Activated T-cell treated with anti-CD3 and anti-CD28 coated beads for 24 hours (primary cell): ENCODE measurements at places on chromosomes 7 and 10.

- no peak for DNase-seq
These were observed 7.5 kb upstream of the AGR3 start for GRCh38 chr7:16889305-16889704.

- no peak for DNase-seq
These were observed 1.7 kb downstream of the LRRC4 start for GRCh38 chr7:128029405-128029995.

GRCh38 chr7:128831178-128831993 lies 1.2 kb downstream of the FLNC start:
- no peak for DNase-seq

- no peak for DNase-seq
These were observed 294.4 kb upstream of the MYO3A start for GRCh38 chr10:25639646-25640045.

DNA sequence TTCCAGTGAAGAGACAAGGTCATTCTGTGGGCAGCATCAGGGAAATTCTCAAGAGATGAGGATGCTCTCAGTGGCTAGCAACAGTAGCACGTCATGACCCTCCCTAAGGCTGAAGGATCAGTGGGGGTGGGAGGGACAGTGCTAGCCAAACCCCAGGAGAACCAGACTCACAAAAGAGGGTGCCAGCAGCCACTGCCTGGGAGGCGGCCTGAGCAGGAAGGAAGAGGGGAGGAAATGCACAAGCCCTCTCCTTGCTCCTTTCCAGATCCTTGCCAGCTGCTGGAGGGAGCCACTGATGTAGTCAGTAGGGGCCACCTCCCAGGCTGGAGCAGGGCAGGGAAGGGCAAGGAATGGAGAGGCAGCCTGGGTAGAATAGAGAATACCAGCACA lies 302.7 kb downstream of the RPS24 start:
- no peak for DNase-seq

DNA sequence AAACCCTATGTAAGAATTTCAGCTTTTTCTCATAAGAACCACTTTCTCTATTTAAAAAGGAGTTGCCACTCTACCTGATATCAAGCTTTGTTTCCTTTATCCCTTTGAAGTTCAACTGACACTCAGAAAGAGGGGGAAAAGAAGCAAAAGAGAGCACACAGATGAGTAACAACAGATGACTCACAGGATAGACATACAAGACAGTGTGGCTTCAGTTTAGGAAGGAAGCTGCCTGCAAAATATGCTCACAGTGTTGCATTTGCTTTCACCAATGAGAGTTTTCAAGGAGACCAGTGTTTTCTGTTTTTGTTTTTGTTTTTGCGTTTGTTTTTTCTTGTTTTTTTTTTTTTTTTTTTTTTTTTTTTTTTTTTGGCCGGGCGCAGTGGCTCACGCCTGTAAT lies 1181.6 kb downstream of the DNAJB9 start:
- DNase-seq = no peak

DNA sequence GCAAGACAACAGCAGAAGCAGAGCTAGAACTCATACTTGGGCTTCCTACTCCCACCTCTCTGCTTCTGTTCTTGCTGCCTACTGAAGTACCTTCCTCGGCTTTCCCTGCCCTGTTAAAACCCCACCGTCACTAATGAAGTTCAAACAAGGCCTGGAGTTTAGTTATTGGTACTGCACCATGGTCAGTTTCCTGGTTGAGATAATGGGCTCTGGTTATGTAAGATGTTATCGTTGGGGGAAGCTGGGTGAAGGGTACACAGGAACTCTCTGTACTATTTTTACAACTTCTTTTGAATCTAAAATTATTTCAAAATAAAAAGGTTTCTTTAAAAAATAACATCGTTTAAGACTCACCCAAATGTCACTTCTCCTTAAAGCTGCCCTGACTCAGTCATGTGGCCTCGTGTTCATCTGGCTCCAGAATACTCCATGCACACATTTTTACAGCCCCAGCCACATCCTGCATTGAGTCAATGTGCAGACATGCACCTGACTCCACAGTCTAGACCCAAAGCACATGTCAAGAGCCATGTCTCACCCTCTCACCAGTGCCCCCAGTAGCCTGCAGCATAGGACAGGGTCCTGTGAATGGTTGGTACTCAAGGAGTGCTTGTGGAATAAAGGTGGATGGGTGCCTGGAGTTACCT lies 36.9 kb upstream of the AQP1 start:
- no peak for DNase-seq

- no peak for DNase-seq
These were observed 111.5 kb upstream of the ADAM12 start for GRCh38 chr10:126499744-126500143.

GRCh38 chr7:98168181-98168903 lies 42.9 kb upstream of the BHLHA15 start:
- DNase-seq = peak; percentile 42

DNA sequence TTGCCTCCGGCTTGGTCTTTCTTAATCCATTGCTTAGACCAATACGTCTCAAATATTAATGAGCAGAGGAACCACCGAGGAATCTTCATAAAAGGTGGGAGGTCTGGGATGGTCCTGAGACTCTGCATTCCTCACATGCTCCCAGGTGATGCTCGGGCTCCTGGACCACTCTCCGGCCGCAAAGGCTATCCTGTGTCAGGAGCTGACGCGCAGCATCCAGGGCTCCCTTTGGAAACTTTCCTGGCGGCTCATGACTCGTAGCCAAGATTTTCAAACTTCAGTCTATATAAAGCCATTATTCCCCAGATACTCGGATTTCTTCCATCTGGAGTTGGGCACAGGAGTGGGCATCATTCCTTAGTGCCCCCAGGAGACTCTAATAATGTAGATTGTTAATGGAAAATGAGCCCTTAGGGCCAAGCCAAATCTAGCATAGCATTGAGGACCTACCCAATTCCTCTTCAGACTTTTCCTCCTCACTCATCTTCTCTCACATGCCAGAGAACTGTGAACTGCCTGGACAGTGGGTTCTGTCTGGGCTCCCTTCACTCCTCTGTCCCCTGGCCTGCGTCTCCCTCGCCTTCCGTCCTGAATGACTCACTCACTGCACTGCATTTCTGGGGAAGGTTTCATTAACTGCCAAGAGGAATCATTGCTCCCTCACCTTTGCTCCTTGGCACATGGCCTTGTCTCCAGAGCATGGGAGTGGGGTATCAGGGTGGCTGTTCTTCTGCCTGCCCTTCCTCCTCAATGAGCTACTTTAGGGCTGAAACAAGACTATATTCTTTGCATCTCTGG lies 89.3 kb downstream of the MKI67 start:
- DNase-seq = no peak

DNA sequence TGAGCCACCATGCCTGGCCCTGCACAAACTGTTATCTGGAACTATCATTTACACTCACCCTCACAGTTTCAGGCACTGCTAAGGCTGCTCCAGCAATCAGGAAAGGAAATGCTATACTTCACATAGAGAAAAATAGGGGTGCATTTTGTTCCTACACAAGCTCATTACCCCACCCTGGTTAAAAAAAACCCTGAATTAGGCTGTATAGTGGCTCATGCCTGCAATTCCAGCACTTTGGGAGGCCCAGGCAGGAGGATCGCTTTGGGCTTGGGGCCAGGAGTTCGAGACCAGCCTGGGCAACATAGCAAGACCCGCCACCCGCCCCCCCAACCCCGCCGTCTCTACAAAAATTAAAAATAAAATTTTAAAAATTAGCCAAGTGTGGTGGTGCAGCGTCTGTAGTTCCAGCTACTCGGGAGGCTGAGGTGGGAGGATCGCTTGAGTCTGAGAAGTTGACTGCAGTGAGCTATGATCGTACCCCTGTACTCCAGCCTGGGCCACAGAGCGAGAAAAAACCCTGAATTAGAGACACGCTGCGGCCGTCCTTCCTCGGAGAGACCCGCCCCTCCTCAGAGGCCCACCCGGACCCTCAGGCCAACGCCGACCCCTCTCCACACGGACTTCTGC lies 539 bp downstream of the PTCD1 start:
- DNase-seq = no peak

- DNase-seq = no peak
These were observed 45.4 kb downstream of the RBM17 start for GRCh38 chr10:6134099-6134823.

DNA sequence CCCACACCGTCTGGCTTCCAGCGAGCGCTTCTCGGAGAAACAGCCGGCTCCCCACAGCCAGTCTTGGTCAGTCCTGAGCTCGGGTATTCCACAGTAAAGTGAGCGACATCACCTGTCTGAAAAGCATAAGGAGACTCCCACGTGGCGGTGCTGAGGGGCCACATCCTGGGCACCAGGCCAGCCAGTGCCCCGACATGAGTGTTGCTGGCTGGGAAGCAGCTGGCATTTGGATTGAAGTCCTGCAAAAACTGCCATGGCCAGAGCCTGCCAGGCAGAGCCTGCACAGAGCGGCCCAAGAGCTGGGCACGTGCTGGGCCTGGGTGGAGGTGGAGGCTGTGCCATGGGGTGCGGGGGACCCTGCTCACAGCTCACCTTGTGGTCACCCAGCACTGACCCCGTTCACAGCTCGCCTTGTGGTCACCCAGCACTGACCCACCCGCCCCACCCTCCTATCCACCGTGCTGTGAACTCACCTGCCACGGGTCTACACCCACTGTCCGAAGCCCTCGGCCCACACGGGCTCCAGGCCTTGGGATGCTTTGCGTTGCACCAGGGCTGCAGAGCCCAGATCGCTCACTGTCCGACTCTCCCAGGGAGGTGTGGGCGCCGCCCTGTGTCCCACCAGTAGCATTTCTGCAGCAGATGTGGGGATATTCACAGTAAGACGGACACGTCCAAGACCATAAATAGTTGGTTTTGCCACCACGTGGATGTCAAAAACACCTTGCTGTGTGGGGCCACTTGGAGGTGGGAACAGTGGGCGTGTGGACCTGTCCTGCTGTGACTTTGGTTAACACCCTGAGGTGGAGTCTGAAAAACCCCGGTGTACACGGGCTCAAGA lies 48.8 kb downstream of the PITRM1 start:
- no peak for DNase-seq
